ENCODE measurements at places on chromosomes 6 and 20.

- DNase-seq, result no peak
Measured at GRCh38 chr6:162056745-162057144, 670.8 kb downstream of the PRKN start.

DNA sequence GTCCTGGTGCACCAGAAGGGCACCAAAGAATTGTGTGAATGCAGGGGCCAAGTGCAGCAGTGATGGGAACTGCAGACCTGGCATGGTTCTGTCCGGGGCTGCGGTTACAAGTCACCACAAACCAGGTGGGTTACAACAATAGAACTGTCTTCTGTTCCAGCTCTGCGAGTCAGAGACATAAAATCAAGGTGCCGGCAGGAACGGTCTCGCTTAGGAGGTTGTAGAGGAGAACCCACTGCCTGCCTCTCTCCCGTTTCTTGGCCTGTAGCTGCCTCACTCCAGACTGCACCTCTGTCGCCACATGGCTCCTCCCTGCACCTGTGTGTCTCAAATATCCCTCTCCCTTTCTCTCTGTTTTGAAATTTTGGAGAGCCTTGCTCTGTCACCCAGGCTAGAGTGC lies 143.3 kb downstream of the TAF4 start:
- peak; percentile 1 for DNase-seq

DNA sequence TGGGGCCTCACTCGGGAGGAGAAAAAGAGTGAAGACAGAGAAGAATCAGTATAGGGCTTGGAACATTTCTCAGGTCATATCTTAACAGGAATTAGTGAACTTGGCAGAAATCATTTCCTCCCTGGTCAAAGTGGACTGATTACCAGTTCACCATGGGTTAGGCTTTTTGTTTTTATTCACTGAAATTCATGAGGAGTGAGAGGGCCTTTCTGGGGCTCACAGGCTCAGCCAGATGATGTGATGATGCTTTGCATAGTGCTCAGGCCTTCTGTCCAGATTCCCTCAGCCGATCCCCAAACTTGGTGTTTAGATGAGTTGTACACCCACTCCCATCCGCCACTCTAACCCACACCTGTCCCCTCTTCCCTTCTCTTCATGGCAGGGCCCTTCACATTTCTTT lies 32.5 kb downstream of the SRSF3 start:
- no peak for DNase-seq

DNA sequence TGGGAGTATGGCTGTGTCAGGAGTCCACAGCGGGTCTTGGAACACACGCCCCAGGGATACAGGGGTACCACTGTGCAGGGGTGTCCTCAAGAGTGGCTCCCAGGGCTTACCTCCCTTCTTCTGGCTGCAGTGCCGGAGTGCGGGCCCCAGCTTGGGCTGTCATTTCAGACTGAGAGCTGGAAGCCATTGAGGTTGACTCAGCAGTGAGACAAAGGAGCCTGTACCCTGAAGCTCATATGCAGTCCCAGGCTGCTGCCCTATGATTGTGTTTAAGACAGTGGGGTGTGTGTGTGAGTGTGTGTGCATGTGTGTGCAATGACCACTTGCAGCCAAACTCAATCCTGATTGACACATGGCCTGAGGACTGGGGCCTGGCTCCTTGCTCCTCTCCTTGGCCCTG lies 167.7 kb upstream of the AFDN start:
- DNase-seq, result peak; percentile 42

Measured in posterior cingulate gyrus (tissue), 11 donors.